ENCODE measurements at places on chromosomes 6 and 20.

DNA sequence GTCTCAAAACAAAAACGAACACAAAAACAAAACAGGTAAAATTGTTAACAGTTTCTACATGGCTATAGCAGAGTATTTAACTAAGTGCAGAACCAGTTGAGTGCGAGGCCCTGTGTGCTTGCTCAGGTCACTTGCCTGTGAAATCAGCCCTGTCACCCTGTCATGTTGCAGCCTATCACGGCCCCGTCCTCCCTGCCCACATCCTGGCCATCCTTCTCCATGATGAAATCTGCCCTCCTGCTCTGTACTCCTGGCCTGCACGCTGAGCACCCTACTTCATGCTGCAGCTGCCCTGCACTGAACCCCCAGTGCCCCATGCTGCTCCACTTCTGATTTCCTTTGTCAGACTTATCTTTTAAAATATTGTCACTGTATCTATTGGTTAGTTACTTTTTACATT lies 62.4 kb downstream of the DTD1 start:
- DNase-seq: peak; percentile 17

GRCh38 chr6:150301846-150302519 lies 66.8 kb upstream of the IYD start:
- no peak for DNase-seq

DNA sequence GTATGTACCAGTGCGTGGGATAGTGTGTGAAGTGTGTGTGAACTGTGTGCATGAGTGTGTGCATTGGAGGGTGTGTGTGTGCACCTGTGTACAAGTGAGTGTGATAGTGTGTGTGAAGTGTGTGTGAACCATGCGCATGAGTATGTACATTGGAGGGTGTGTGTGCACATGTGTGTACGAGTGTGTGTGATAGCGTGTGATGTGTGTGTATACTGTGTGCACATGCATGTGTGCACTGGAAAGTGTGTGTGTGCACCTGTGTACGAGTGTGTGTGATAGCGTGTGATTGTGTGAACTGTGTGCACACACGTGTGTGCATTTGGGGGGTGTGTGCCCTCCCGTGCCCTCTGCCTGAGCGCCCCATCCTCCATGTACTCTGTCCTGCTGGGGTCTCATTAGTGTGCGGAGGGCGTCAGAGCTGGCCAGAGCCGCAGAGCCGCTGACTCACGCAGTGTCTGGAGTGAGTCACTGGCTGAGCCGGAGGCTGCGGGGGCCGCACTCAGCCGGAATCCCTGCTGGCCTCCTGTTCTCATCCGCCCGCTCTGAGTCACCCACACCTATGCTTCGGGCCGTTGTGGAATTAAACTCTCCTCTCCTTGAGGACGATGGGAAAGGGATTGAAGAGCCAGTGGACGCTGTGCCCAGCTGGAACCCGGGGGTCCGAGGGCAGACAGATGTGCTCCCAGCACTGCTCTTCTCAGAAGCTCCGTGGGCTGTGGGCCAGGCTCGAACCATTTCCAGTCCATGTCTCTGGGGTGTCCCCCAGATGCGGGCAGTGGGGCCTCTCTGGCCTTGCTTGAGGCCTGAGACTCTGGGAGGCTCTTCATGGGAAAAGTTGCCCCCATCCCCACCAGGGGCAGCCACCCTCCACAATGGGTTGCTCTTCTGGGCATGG lies 27.3 kb upstream of the STX16 start:
- no peak for DNase-seq

GRCh38 chr6:82878812-82879211 lies 186.8 kb downstream of the UBE3D start:
- no peak for DNase-seq

DNA sequence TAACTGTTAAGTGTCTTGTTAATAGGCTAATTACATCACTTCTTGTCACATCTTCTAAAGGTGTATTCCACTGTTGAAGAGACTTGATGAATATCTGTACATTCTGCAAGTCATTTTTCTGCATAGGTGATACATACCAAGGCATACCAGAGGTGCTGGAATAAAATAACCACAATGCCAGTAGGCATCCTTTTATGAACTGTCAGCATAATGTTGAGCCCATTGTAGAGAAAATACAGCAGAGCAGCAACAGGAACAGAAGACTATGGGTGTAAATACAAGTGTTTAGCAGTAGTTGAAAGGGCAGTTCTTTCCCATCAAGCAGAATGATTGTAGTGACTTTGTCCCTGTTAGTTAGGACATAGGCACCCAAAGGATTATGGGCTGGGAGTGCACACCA lies 44.4 kb upstream of the ZNF337 start:
- no peak for DNase-seq

DNA sequence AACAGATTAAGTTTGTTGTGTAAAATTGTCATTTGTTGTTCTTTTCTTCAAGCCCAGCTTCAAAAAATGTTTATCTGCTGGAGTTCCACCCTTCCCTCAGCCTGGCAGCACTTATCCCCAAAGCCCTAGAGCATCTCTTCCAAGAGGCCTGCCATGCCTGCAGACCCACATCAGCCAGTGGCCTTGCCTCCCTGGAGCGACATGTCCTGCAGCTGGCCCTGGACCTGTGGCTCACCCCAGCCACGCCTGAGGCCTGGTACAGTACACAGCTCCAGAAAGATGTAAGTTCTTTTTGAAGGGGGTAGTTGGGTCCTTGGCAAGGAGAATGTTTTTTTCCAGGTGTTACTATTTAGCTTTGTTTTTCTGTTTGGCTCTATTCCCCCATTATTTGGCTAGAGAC lies 124.8 kb downstream of the CD164 start:
- no peak for DNase-seq

DNA sequence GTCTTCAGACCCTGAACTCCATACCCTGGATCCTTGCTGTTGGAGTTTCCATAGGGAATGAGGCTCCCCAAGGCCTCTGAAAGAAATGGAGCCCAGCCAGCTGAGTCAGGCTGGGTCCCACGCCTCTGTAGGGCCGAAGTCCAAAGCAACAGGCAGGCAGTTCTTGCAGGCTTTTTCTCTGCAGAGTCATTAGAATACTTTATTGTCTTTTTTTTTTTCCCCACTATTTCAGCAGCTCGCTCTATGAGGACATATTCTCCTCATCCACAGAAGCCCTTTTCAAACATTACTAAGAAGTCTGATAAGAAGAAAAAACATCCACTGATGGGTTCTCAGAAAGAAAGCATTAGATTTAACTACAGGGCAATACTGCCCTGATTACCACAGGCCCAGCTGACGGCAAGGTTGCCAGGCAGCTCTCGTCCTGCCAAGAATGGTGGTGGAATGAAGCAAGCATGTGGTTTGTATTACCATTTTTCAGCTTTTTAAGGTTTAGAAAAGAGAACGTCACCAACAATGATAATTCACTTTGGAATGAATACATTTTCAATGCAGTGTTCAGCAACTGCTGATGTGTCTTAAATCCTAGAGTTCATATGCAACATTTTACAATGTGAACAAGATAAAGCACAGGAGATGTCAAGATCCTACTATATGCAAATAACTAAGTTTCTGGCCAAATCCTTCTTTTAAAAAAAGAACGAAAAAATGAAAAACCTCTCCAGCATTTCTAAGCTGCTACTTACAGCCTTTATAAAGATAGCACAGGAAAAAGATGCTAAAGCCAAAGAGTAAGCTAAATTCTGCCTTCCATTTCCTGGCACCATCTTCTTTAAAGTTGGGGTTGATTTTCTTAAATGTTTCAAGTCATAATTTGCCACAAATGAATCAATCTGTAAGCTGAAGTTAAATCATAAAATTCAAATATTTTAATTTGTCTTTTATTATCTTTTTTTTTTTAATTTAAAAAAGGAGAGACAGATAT lies 223.6 kb upstream of the CITED2 start:
- DNase-seq: no peak

- no peak for DNase-seq
These were observed 71.5 kb downstream of the RPP40 start for GRCh38 chr6:4932228-4932903.

- no peak for DNase-seq
These were observed 833.4 kb upstream of the MAP3K7 start for GRCh38 chr6:91420243-91420642.

- DNase-seq: no peak
These were observed 28.8 kb downstream of the EPB41L1 start for GRCh38 chr20:36183155-36183944.

- DNase-seq: no peak
These were observed 749.9 kb downstream of the HACE1 start for GRCh38 chr6:104109806-104110205.

DNA sequence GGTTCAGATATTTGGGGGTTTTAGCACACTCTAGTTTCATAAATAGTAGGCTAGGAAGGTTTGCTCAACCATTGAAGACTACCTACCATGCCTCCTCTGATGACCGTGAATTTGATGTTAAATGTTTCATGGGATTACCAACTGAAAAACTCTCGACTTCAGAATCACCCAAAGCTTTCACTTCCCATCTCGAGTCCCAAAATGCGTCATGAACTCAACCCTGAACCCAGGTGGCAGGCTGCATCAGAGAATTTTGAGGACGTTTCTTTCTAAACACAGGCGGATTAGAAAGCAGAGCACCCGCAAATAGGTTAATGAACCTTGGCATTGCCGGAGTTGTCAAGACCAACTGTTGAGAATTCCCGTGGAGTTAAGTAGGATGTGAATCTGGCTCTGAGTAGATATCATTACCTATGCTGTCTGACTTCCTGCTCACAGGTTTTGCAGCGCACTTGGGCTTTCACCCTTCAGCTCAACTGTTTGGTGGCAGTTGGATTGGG lies 98.4 kb upstream of the ADTRP start:
- DNase-seq: no peak

DNA sequence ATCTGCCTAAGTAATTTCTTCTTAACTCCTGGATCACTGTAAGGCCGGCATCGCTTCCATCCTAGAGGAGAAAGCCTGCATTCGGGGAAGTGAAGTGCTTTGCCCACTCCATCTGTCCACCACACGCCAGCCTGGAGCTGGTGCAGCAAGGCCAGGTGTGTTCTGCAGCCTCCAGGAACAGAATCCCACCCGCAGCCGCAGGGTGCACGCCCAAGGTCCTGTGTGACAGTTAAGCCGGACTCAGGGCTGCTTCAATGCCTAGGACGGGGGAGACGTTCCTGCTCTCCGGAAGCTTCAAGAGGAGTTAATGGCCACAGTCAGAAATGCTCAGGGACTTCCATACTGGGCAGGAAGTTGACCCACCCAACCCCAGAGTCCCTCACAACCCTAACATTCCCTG lies 86.1 kb upstream of the QKI start:
- DNase-seq: no peak

GRCh38 chr6:83169511-83169910 lies 23.6 kb downstream of the PGM3 start:
- DNase-seq: peak; percentile 4

GRCh38 chr6:13445744-13446115 lies 41.7 kb downstream of the GFOD1 start:
- DNase-seq: no peak

DNA sequence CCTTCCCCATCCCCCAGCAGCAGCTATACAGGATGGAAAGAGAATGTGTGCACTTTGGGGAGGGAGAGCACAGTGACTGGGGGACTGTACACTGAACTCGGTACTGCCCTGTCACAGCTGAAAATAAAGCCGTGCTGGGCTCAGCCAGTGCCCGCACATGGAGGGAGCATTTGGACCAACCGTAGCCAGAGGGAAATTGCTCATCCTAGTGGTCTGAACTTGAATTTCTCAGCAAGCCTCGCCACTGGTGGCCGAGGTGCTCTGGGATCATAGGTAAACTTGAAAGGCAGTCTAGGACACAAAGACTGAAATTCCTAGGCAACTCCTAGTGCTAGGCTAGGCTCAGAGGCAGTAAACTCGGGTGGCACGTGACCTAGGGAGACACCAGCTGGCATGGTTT lies 61.0 kb downstream of the DZANK1 start:
- no peak for DNase-seq

- DNase-seq: no peak
These were observed 211.7 kb upstream of the PRND start for GRCh38 chr20:4509825-4510522.

DNA sequence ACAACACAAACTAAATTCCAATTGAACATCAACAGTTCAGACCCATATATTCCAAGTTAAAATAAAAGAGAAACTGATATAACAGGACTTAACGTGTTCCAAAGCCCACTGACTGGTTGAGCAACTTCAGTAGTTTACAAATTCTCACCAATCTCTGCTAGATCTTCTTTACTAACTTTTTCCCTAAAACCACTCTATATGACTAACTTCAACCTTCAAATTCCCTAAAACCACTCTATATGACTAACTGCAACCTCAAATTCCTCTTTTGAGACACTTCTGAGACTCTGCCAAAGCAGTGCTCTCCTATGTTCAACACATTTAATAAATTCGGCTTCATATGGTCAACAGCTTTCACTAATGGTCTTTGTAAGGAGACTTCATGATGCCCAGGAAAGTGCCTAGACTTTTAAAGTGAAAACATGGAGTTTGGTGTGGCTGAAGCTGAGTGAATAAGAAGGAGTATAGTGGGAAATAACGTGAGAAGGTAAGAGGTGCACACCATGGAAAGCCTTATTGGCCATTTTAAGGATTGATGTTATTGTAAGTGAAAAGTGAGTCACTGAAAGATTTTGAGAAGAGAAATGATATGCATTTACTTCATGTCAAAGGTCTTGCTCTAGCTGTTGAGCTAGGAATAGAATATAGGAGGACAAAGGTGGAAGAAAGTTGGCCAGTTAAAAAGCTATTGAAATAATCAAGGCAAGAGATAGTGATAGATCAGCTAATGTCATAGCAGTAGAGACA lies 134.0 kb upstream of the HCRTR2 start:
- no peak for DNase-seq

- no peak for DNase-seq
These were observed 107.7 kb downstream of the KIF6 start for GRCh38 chr6:39617520-39617919.

- peak; percentile 71 for DNase-seq
These were observed 264.3 kb upstream of the PLN start for GRCh38 chr6:118283766-118284165.

- DNase-seq: no peak
These were observed 54.8 kb upstream of the SGK1 start for GRCh38 chr6:134372603-134373281.

DNA sequence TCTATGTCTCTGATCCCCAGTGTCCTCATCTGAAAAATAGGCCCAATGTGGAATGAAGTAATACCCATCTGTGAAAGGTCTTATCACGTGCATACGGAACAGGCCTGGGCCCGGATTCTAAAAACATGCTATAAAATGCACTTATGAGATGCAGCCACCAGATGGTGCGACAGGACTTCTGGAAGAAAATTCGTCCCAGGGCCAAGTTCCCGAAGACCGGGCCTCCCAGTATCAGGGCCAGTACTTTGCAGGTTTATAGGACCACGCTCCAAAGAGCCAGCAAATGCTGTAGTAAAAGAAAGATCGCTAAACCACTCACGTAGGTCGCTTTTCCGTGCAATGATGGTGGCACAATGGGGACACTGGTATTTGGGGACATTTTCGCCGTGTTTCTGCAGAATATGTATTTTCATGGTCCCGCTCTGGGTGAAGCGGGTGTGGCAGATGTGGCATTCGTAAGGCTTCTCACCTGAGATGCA lies 10.6 kb downstream of the CTCFL start:
- DNase-seq: peak; percentile 26

- no peak for DNase-seq
These were observed 75.1 kb downstream of the QKI start for GRCh38 chr6:163489584-163489983.

GRCh38 chr6:107578642-107579341 lies 88.9 kb downstream of the SOBP start:
- peak; percentile 79 for DNase-seq
